ENCODE measurements at places on chromosomes 2 and 18. TPM values are rescaled to one million over a fixed set of nuclear protein-coding genes. Genes with fewer than 3 reads are reported as not detected.

The FNDC4 gene
- total RNA-seq, result 9.8 TPM

The CD302 gene
- total RNA-seq, result 5.0 TPM

The IL1A gene
- not detected for total RNA-seq

The PLCL1 gene
- 0.17 TPM for total RNA-seq

The ATP6V1C2 gene
- total RNA-seq, result not detected

The TCF7L1 gene
- 1.0 TPM for total RNA-seq

The MOGAT1 gene
- total RNA-seq, result not detected

The EFR3B gene
- 0.50 TPM for total RNA-seq

The RTP5 gene
- total RNA-seq, result not detected

The SPATA3 gene
- not detected for total RNA-seq

The AQP12A gene
- total RNA-seq, result not detected

The CD8B gene
- total RNA-seq, result not detected

The CCDC74B gene
- total RNA-seq, result 6.2 TPM

The SNORC gene
- total RNA-seq, result 1.5 TPM

The LGALSL gene
- total RNA-seq, result 3.6 TPM

The NYAP2 gene
- total RNA-seq, result not detected

The TDRD15 gene
- not detected for total RNA-seq

The GRB14 gene
- total RNA-seq, result not detected

The WNT6 gene
- not detected for total RNA-seq

The ZNF142 gene
- 11.1 TPM for total RNA-seq

The FLACC1 gene
- not detected for total RNA-seq

The COL3A1 gene
- total RNA-seq, result 652 TPM

The SDC1 gene
- total RNA-seq, result 37.7 TPM

The DNAJC5G gene
- total RNA-seq, result not detected

The TMEM185B gene
- total RNA-seq, result 29.4 TPM

The TUBB8B gene
- not detected for total RNA-seq

The ABCB11 gene
- not detected for total RNA-seq

The KLHL30 gene
- not detected for total RNA-seq

The GREB1 gene
- total RNA-seq, result 0.17 TPM

The CFC1 gene
- total RNA-seq, result not detected

The MC2R gene
- total RNA-seq, result not detected

The OSR1 gene
- total RNA-seq, result 22.9 TPM

The SPRED2 gene
- 7.4 TPM for total RNA-seq

The IL36RN gene
- total RNA-seq, result not detected

The SKA1 gene
- total RNA-seq, result 28.5 TPM

The ITGA6 gene
- total RNA-seq, result 38.4 TPM

The CLEC4F gene
- total RNA-seq, result not detected

The AKAIN1 gene
- total RNA-seq, result not detected

The GRP gene
- not detected for total RNA-seq

The SH2D6 gene
- 0.59 TPM for total RNA-seq

All from bronchus fibroblast of lung (primary cell).